AG08396 (cell line): ENCODE measurements at places on chromosomes 16 and 17.
A peak's percentile ranks its signal among the peaks of the same experiment; 100 is the strongest.

DNA sequence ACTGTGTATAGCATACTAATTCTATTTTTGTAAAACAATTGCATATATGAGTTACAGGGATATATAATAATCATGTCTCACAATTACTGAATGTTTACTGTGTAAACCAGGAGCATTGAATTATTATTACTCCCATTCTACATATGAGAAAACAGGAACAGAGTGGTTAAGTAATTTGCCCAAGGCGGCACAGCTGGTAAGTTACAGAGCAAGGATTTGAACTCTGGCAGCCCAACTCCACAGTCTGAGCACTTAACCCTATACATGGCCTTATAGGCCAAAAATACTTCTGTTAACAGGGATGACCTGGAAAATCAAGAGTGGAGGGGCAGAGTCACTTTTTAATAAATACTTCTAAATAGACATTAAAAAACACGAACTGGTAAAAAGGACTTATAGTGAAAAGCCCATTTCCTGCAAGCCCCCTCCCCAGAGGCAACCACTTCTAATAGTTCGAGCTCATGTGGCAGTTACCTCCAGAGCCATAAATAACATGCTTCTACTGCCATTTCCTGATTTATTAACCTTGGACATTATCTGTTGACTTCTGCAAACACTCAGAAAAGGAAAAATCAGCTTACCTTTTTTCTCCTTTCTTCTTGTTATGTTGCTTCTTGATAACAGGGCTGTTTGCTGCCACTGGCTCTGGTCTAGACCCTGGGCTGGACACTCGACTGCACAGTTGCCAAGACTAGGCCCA, 22.1 kb upstream of the ADGRG1 start:
- no peak for DNase-seq

DNA sequence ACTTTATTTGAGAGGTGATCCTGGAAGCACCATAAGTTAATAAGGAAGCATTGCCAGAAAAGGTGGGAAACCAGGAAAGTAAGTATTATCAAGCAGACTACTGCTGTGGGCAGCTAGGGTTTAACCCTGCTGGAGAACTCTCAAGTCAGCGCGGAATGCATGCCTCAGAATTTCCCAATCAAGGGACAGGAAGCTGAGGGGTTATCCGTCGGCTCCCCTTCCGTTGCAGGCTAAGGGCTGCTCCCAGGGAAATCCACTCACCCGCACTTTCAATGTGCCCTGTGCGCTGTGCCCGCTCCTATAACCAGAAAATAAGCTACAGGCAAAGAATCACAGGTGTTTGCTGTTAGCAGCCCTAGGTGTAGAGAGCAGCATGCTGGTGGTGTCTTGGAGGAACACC, 138.5 kb upstream of the CACNG3 start:
- DNase-seq = no peak

DNA sequence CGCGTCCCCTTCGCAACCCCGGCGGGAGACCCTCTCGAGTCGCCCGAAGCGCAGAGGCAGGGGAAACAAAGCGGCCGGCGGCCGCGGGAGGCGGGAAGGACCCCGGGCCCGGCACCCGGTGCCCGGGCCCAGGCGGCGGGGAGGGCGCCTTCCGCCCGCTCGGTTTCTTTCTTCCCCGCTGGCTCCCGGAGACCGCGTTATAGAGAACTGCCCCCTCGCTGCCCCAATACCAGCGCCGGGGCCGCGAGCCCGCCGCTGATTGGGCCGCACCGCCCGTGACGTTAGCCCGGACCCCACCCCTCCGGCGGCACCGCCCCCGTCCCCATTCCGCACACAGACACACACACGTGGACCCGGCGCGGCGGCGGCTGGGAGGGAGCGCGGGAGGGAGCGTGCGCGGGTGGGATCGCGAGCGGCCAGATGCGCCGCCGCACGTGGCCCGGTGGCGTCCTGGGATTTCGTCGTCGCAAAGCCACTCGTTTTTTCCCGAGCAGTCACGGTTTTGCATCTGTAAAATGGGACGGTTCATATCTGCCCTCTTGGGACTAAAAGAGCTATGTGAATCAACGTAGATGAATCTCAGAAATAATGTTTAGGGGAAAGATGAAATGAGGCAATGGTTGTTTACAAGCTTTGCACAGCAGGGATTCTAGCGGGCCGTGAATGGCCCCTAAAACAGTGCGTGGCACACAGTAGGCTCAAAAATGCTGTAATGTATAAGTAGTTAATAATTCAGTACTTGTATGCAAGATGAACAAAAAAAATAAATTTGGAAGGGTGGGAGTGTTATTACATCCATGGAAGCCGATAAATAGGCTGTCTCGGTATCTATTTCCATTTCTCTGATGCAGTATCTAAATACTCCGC, at the start of gene EPOP:
EPOP (minus strand) TSS at position 209 of the 867 bp plus-strand sequence. CDS start 462 bp downstream, outside the sequence.
- peak; percentile 96 for DNase-seq

- DNase-seq = no peak
Observed at GRCh38 chr16:77943801-77944200, 78.5 kb upstream of the CLEC3A start.

GRCh38 chr16:67053767-67054334, 24.9 kb downstream of the CBFB start:
- DNase-seq = no peak

DNA sequence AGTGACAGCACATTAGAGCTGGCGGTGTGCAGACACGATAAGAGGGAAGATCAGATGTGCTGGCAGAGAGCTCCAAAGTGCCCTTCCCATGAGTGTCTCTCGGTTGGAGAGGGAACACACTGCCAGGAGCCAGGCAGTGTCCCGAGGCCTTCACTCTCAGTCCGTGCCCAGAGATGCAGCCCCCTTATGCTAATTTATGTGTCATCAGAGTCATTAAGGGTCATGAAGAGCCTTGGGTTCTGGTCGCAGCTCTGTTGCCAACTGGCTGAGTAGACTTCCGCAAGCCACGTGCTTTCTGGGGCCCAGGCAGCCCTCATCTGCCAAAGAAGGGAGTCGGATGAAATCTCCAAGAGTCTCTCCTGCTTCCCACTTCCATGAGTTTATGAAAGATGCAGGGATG, 232.5 kb downstream of the MSI2 start:
- DNase-seq = no peak

DNA sequence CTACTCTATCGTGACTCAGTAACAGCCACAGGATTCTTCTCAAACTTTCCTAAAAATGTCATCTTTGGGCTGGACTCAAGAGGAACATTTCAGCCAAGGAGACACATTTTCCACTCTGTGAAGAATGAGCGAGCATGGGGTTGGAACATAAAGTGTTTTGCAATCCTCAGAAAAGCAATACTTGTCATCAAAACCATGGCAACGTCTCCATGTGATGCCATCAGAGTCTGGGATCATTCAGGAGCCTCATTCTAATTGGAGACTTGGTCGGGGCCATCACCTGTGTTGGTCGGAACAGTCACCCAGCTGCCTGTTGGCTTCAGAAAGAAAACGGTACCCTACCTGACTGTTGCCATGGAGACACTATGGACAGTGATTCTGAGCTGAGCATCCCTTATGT, 25.5 kb downstream of the MYOCD start:
- DNase-seq = peak; percentile 56

DNA sequence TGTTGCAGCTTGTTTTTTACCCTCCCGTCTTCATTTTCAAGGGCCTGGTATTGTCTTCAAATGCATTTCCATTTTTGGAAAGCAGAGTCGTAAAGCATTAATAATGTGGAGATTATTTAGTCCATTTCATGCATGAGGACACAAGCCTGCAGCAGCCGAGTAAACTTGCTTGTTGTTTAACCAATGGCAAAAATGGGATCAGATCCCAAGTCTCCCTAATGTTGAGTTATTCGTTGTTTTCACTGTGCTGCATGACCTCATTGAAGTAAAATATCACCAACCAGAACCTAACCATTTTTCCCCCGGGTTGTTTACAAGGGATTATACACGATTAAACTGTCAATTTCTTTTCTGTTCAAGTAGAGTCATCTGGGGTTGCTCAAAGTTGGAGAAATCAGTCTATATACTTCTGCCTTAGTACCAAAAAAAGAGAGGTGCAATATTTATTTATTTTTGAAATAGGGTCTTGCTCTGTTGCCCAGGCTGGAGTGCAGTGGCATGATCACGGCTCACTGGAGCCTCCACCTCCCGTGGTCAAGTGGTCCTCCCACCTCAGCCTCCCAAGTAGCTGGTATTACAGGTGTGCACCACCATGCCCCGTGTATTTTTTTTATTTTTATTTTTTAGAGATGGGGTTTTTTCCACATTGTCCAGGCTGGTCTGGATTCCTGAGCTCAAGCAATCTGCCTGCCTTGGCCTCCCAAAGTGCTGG, 12.4 kb downstream of the AMZ2 start:
- no peak for DNase-seq

- DNase-seq = no peak
Observed at GRCh38 chr16:77868052-77868451, 79.7 kb downstream of the VAT1L start.

- no peak for DNase-seq
Observed at GRCh38 chr16:12876778-12877177, 24.6 kb upstream of the SHISA9 start.

DNA sequence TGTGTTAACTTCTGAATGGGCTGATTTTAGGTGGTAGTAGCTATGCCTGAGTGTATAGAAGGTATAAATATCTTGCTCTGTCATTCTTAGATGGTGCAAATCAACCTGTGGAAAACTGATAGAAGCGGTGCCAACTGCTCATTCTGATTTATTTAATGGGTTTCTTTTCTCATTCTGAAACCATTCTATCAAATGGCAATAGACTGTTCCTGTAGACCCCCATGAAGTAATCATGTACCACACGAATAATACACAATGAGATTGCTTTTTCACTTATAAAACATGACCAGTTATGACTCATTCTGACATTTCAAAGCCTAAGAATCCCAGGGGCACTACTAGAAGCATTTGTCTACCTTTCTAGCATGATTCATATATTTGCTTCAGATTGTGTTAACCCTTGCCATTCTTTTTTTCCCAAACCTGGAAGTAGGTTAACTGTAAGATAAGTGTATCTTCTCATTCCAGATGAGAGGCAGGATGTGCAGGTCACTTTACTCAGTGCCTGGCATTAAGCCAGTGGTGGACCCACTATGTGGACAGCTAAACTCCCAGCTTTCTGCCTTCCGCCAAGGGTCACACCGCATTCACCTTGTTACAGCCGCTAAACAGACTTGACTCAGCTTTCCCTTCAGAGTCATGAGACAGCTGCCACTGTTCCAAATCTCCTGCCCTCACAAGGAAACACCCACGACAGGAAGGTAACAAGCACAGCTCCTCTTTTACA, 16.4 kb upstream of the SLC16A11 start:
- DNase-seq = peak; percentile 50

- no peak for DNase-seq
Observed at GRCh38 chr17:48429638-48430586, at the start of gene SKAP1. TSS of gene SKAP1 (minus strand) at chr17:48430214.

GRCh38 chr17:45389354-45389753, 43.3 kb downstream of the ARHGAP27 start:
- no peak for DNase-seq

DNA sequence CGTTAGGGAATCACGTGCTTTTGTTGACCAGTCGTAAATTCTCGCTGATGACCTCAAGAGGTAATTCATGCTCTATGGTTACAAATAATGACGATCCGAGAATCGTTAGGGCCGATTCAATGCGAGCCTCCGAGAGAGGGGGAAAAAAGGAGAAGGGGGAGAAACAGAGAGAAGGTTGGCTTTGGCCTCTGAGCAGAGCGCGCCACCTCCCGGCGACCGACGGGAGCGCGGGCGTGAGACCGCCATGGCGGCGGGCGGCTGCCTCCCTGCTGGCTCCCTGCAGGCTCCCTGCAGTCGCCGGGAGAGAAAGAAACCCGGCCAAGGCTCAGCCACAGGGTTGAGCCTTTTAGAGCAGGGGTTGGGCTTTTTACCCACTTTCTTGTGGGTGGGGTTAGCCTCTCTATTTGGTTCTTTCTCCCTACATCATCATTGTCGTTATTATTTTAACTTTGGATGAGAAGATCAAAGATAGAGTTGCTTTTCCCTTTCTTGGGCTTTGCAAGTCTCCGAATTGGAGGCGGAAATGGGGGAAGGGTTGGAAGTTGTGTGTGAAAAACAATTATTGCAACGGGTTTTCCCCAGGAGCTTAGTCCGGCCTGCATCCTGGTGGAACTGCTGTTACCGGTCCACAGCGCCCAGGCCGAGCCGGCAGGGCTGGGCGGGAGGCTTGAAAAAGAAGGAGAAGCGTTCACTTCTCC, 410 bp upstream of the HOXB5 start:
- DNase-seq = peak; percentile 91

- DNase-seq = no peak
Observed at GRCh38 chr17:56994009-56994792, 16.3 kb downstream of the SCPEP1 start.

- DNase-seq = no peak
Observed at GRCh38 chr16:88537859-88538258, 32.3 kb upstream of the ZC3H18 start.

GRCh38 chr17:1588821-1589585, 26.4 kb upstream of the PITPNA start:
- DNase-seq = no peak

- no peak for DNase-seq
Observed at GRCh38 chr16:72508191-72508590, 336.2 kb upstream of the PMFBP1 start.

GRCh38 chr16:87190288-87191230, 126.6 kb downstream of the C16orf95 start:
- no peak for DNase-seq
